ENCODE measurements at places on chromosomes 4 and X. TPM values are rescaled to one million over a fixed set of nuclear protein-coding genes. Genes with fewer than 3 reads are reported as not detected.
A peak's percentile ranks its signal among the peaks of the same experiment; 100 is the strongest.

DNA sequence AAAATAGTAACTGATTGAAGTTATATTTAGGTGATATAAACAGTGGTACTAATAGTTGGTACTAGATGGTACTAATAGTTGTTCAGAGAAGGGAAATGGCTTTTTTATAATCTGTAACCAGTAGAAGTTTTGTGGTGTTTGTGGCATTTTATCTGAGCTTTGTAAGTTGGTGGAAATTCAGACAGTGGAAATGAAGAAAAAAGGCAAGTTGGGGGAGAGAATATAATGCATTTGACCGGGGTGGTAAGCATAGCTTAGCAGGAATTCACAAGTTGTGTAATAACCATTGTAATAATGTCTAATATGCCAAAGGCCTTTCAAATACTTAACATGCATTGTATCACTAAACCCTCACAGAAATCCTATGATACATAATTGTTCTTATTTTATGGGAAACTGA lies 36.3 kb downstream of the DTHD1 start:
- DNase-seq, result no peak

DNA sequence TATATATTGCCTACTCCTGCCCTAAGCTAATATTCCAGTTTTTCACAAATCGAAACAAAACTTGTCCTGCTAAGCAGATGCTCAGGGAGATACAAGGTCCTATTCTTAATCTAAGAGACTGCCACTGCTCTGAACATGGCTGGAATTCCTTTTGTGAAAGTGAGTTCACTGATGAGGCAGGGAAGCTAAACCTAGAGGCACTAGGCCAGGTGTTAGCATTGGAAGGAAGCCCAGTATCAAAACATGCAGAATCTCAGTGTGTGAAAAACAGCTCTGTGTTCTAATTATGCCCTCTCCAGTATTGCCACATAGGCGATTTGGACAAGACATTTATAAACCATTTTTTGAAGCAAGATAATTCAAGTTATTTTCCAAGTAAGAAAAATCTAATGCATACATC lies 47.6 kb downstream of the ABCG2 start:
- no peak for DNase-seq

DNA sequence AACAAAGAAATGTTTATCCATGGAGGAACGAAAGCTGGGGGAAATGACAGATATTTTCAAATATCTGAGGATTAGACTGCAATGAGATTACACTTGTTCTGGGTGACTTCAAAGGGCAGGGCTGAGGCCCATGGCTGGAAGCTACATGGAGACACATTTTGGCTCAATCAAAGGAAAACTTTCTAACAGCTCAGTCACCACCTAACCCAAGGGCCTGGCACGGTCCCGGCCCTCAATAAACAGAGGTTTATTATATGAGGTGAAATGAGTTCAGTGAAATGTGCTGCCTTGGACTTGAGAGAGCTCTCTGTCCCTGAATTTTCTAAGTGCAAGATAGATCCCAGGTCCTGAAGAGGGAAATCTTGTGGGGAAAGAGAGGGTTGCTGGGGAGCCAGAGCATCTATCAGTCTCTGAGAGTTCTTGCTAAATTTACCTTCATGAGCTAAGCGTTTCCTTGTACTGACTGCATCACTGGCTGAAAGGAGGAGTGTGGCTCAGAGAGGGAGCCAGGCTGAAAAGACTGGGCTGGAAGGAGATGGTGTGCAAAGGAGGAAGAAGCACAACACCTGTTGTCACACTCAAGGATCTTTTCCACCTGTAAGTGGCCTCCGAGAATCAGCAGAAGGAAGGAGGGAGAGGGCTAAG lies 2.0 kb upstream of the RIPPLY1 start:
- DNase-seq, result no peak

GRCh38 chr4:115272594-115272993 lies 159.2 kb upstream of the NDST4 start:
- DNase-seq, result no peak

DNA sequence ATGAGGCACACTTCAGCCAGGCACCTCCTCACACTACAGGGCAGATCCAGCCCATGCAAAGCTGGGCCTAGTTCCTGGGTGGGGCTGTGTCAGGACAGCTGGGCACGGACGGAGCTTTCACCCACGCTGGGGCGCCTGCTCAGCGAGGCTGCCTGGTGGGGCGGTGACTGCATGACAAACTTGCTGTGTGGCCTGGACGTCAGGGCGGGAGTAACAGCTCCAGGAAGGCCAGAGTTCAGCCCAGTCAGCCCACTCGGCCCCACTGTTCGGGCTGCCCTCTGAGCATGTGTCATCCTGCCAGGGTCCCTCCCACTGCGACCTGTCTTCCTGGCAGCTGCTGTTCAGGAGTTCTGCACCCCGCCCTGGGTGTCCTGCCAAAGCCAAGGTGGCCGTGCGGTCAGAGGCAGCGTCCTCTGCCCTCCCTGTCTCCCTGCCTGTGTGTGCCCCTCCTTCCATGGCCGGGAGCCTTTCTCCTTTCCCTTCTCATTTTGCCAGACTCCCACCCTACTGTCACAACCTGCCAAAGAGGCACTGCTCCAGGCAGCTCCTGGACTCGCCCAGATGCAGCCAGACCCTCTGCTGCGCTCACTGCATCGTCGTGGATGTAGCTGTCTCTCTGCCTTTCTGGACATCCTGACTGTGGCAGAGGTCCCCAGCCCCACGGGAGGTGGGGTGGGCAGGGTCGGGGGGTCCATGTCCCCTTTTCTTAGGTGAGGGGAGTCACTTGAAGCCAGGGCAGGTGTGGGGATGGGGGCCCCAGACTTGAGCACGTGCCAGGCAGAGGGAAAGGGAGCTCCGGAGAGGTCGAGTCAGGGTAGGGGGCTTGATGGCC lies 33.0 kb upstream of the KIAA0232 start:
- DNase-seq, result peak; percentile 79

The MAP7D2 gene
- not detected for total RNA-seq

The GPR50 gene
- not detected for total RNA-seq

The CCDC149 gene
- total RNA-seq, result 8.7 TPM

The POU4F2 gene
- not detected for total RNA-seq

Data from ascending aorta (tissue), 2 donors.